ENCODE measurements at places on chromosomes 11 and 22.
A peak's percentile ranks its signal among the peaks of the same experiment; 100 is the strongest.

GRCh38 chr22:27725661-27726060 is 75.9 kb downstream of the MN1 start:
- DNase-seq = no peak

GRCh38 chr22:33024626-33025025 is 33.6 kb downstream of the SYN3 start:
- no peak for DNase-seq

- peak; percentile 37 for DNase-seq
Observed at GRCh38 chr11:729492-730074, 17.7 kb upstream of the TALDO1 start.

DNA sequence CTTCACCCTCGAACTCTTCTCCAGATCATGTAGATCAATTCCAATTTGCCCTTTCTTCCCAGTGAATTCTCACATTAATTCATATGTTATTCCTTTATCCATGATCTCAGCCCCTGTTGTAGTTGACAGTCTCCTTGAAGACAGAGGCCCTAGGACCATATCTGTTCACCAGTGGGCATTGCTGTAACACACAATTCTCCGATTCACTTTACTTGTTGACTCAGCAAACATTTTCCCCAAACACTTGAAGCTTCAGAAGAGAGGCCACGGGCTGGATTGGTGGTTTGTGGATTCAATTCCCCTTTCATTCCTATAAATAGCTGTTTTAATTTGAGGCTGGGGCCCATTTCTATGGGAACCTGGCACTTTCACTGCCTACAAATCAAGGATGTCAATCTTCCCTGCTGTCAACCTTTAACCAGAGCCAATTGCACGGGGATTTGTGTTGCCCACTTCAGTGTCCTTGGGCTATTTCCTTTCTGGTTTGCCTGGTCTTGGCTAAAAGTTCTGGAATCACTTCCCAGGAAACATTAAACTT is 393.0 kb upstream of the KIRREL3 start:
- DNase-seq = no peak

GRCh38 chr22:48743601-48744282 is 1083.9 kb downstream of the BRD1 start:
- no peak for DNase-seq

All from bronchial epithelial cell (primary cell).